Neural crest cell (in vitro differentiated cells): ENCODE measurements at places on chromosomes 5 and 9. TPM values are rescaled to one million over a fixed set of nuclear protein-coding genes. Genes with fewer than 3 reads are reported as not detected.
A peak's percentile ranks its signal among the peaks of the same experiment; 100 is the strongest.

DNA sequence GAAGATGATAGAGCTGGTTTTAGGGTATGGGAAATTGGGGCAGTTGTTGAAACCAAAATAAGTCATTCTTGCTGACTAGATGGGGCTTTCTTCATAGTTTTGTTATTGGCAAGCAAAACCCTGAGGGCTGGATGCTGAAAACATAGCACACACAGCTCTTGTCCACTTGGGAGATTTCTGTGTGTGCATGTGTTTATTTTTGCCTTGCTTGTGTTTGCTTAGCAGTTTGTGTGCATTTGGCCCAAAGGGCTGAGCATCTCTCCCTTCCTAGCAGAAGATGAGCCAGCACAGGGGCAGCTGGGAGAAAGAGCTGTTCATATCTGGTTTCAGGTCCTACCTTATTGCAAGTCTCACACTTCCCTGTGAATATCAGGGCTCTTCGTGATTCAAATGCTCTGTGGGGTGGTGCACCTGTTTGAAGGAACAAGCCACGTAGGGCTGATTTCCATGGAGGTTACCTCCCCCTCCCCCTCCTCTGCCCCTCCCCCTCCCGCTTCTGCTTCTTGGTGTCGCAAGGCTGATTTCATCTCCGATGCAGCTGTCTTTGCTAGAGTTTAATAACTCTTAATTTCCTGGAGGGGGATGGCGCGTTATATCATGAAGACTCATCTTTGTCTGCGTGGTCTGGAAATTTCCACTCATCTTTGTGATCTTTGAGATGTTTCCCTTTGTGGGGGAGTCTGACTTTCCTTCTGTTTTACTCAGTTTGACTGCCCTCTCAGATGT lies 296.5 kb downstream of the ARHGAP26 start:
- no peak overlapping the region for H3K4me3 ChIP-seq
- DNase-seq = no peak
- peaks cover 8% of the 10 kb centered on the region for H3K36me3 ChIP-seq
- no peak overlapping the region for H3K27ac ChIP-seq

DNA sequence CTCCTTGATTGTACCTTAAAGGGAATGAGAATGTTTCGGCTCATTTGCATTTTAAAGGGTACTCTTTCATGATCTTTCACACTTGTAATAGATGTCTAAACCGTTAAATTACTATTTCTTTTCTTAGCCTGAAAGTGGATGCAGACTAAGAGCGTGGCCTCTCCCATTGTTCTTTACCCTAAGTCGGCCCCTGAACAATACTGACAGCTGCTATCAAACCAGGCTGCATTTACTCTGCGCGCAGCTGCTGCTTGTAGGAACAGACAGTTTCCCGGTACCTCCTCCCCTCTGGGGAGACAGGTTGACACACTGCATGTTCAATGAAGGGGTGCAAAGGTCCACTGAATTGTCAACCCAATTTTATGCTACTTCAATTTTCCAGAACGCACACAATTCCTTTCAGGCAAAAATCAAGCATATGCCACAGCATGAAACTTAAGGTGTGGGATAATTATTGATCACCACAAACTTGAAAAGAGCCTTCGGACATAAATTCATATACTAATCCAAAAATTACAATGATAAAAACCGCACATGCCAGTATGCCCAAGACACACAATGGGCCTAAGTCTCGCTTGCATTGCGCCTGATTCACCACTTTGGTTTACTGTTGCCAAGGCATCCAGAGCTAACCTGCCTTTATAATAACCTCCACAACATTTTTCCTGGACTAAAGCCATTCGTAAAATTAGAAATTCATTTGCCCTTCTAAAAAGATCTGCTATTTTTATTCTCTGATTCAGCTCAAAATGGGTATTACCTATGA lies 39.7 kb downstream of the TLE1 start:
- peak; percentile 19 for DNase-seq
- peak overlapping the region; percentile 24 for H3K4me3 ChIP-seq
- H3K36me3 ChIP-seq = peaks cover 7% of the 10 kb centered on the region
- no peak overlapping the region for H3K27ac ChIP-seq

DNA sequence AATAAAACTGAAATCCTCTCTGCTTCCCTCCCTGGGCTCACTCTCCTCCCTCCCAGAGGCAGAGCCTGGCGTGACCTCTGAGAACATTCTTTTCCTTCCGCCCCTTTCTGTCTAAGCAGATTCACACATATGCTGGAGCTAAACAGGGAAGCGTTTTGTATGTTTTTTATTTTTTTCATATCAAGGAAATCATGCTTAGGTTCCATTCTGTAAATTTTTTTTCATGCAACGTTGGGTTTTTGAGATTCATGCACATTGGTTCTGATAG lies 20.2 kb upstream of the BARHL1 start:
- no peak overlapping the region for H3K4me3 ChIP-seq
- peaks cover 7% of the 10 kb centered on the region for H3K27me3 ChIP-seq
- H3K4me1 ChIP-seq = peaks cover 35% of the 10 kb centered on the region
- H3K36me3 ChIP-seq = no peaks in the 10 kb centered on the region
- no peak for DNase-seq

- DNase-seq = no peak
- H3K4me1 ChIP-seq = no peaks in the 10 kb centered on the region
- no peak overlapping the region for H3K4me3 ChIP-seq
- no peak overlapping the region for H3K27ac ChIP-seq
- no peaks in the 10 kb centered on the region for H3K27me3 ChIP-seq
Observed at GRCh38 chr5:148972974-148973374, 89.9 kb downstream of the SH3TC2 start.

- no peak overlapping the region for H3K27ac ChIP-seq
- no peak for DNase-seq
- no peaks in the 10 kb centered on the region for H3K4me1 ChIP-seq
- no peaks in the 10 kb centered on the region for H3K36me3 ChIP-seq
Observed at GRCh38 chr5:107915176-107915812, 244.6 kb upstream of the EFNA5 start.

DNA sequence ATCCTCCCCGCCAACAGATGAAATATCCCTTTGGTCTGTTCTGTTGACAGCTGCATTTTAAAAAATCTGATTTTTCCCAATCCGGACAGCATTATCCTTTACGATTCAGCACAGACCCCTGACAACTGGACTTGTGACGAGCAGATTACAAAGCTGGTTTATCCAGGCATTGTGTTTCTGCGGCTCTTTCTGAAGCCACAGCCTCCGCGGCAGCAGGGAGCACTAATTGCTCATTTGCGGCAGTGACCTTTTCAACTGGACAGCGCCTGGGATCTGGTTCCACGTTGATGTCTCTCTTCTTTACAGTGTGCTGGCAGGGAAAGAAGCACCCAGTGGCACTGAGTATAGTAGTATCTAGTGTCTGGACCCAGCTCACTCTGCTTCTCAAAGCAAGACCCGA lies 351.2 kb downstream of the ZNF608 start:
- peaks cover 5% of the 10 kb centered on the region for H3K36me3 ChIP-seq
- DNase-seq = peak; percentile 22
- H3K27me3 ChIP-seq = no peaks in the 10 kb centered on the region
- peaks cover 64% of the 10 kb centered on the region for H3K4me1 ChIP-seq

GRCh38 chr5:137902408-137903133 lies 13.3 kb downstream of the PKD2L2 start:
- H3K27me3 ChIP-seq = no peaks in the 10 kb centered on the region
- no peaks in the 10 kb centered on the region for H3K36me3 ChIP-seq
- DNase-seq = no peak
- no peak overlapping the region for H3K4me3 ChIP-seq

- H3K4me3 ChIP-seq = no peak overlapping the region
- peaks cover 7% of the 10 kb centered on the region for H3K36me3 ChIP-seq
- no peak for DNase-seq
- H3K4me1 ChIP-seq = no peaks in the 10 kb centered on the region
- H3K27ac ChIP-seq = no peak overlapping the region
Observed at GRCh38 chr9:95224376-95225019, 93.0 kb downstream of the FANCC start.

GRCh38 chr5:116502138-116502537 lies 72.5 kb downstream of the SEMA6A start:
- no peak for DNase-seq
- H3K36me3 ChIP-seq = peaks cover 9% of the 10 kb centered on the region
- H3K4me1 ChIP-seq = peaks cover 51% of the 10 kb centered on the region
- H3K27ac ChIP-seq = no peak overlapping the region

GRCh38 chr5:154708846-154709245 lies 46.3 kb upstream of the LARP1 start:
- H3K27me3 ChIP-seq = no peaks in the 10 kb centered on the region
- DNase-seq = no peak
- H3K36me3 ChIP-seq = no peaks in the 10 kb centered on the region
- H3K4me3 ChIP-seq = no peak overlapping the region
- H3K4me1 ChIP-seq = no peaks in the 10 kb centered on the region

DNA sequence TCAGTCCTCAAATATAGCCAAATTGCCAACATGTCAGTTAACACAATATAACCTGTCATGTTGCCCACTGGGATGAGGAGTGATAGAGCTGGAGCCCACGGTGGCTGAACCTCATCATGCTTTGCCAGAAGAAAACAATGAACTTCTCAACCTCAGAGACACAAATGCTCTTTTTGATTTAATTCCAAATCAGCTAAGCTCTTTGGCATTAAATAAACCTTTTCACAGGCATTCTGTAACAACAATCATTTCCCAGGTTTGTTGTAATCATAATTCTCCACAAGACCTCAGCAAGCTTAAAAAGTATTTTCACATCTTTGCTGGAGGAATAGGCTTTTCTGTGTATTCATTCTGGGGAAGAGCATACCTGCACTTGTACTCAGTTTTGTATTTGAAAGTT lies 830.9 kb downstream of the MAT2B start:
- no peak overlapping the region for H3K27ac ChIP-seq
- no peaks in the 10 kb centered on the region for H3K36me3 ChIP-seq
- DNase-seq = no peak
- peaks cover 5% of the 10 kb centered on the region for H3K27me3 ChIP-seq
- no peak overlapping the region for H3K4me3 ChIP-seq

DNA sequence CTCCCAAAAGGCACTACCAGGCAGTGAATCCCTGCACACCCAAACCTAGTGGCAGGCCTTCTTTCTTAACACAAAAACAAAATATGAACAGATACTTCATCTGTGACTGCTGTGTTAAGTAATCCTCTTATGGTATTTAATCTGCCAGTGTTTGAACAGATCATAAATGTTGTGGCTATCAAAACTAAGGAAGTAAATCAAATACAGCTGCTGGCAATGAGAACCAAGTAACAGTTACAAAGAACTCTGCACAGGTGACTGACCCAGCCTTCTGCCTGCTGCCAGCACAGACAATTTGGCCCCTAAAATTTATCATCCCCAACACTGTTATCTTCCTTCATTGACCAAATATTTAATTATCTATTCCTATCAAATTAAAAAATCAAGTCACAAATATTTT lies 78.0 kb downstream of the GNAQ start:
- peaks cover 32% of the 10 kb centered on the region for H3K4me1 ChIP-seq
- DNase-seq = no peak
- H3K27ac ChIP-seq = no peak overlapping the region
- H3K4me3 ChIP-seq = no peak overlapping the region
- no peaks in the 10 kb centered on the region for H3K27me3 ChIP-seq

DNA sequence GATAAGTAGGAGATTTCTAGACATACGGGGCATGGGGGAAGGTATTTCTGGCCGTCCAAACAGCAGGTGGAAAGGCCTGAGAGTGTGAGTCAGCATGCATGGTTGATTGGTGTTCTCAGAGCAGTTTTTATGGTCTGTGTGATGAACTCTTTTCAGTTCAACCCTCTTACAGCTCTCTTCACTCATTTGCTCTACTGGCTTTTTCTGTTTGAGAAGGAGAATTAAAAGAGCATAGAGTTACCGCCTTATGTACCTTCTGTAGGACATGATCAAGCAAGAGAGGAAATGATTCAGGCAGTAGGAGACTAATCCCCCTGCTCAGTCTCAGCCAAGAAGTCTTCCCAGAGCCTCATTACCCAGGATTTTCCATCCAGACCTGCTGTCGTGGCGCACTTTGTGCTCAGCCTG lies 92.4 kb downstream of the PRDM6 start:
- no peaks in the 10 kb centered on the region for H3K36me3 ChIP-seq
- H3K4me3 ChIP-seq = no peak overlapping the region
- no peaks in the 10 kb centered on the region for H3K27me3 ChIP-seq
- no peak overlapping the region for H3K27ac ChIP-seq
- H3K4me1 ChIP-seq = no peaks in the 10 kb centered on the region
- no peak for DNase-seq

GRCh38 chr5:93941897-93942296 lies 200.5 kb upstream of the POU5F2 start:
- no peak overlapping the region for H3K4me3 ChIP-seq
- H3K4me1 ChIP-seq = no peaks in the 10 kb centered on the region
- DNase-seq = no peak

DNA sequence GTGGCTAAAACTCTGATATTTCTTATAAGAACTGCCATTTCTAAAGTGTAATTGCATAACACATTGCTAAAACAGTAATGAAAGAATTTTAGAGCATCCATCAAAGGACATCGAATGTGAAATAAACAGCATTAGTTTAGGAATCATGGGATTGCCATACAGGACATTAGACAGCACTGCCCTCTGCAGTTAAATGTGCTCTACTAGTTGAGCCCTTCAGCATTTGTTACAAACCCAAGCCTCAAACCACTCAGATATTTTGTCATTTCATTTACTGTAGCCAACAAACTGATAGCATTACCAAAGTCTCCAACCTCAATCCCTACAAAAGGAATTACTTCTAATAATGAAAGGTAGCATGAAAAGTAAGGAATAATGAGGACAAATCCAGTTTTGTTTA lies 116.8 kb upstream of the COX7C start:
- no peak overlapping the region for H3K4me3 ChIP-seq
- H3K4me1 ChIP-seq = no peaks in the 10 kb centered on the region
- no peak overlapping the region for H3K27ac ChIP-seq

- H3K4me3 ChIP-seq = no peak overlapping the region
- no peaks in the 10 kb centered on the region for H3K27me3 ChIP-seq
- H3K36me3 ChIP-seq = no peaks in the 10 kb centered on the region
- H3K4me1 ChIP-seq = no peaks in the 10 kb centered on the region
- no peak overlapping the region for H3K27ac ChIP-seq
Observed at GRCh38 chr5:89758146-89758545, 651.4 kb downstream of the CETN3 start.

- H3K27ac ChIP-seq = no peak overlapping the region
- H3K36me3 ChIP-seq = peaks cover 6% of the 10 kb centered on the region
- H3K4me3 ChIP-seq = no peak overlapping the region
- no peaks in the 10 kb centered on the region for H3K27me3 ChIP-seq
Observed at GRCh38 chr5:6784481-6784880, 71.2 kb downstream of the TENT4A start.

GRCh38 chr9:109779711-109780452 lies at the start of gene PALM2AKAP2:
Gene PALM2AKAP2, plus strand, starts transcription at chr9:109780198. Its CDS starts 291 bp downstream, at chr9:109780489.
- no peak within 1 kb of the TSS for H3K27ac ChIP-seq
- peaks cover 42% of the 10 kb centered on the region for H3K27me3 ChIP-seq
- H3K4me3 ChIP-seq = peak within 1 kb of the TSS; percentile 96
- peak; percentile 63 for DNase-seq
- peaks cover 11% of the 10 kb centered on the region for H3K4me1 ChIP-seq
- no peaks in the 10 kb centered on the region for H3K36me3 ChIP-seq

- H3K4me3 ChIP-seq = no peak overlapping the region
- H3K36me3 ChIP-seq = peaks cover 5% of the 10 kb centered on the region
- H3K27ac ChIP-seq = no peak overlapping the region
Observed at GRCh38 chr5:179113143-179113530, 53.0 kb downstream of the ZNF354C start.

GRCh38 chr5:80591352-80591751 lies 21.3 kb upstream of the ANKRD34B start:
- no peak for DNase-seq
- no peaks in the 10 kb centered on the region for H3K27me3 ChIP-seq
- H3K27ac ChIP-seq = no peak overlapping the region
- H3K4me3 ChIP-seq = no peak overlapping the region

C9orf50 gene
- 0.26 and 0.27 TPM in 2 replicates for total RNA-seq

LIX1 gene
- 19.1 and 19.7 TPM in 2 replicates for total RNA-seq

F2RL2 gene
- total RNA-seq = not detected in 2 replicates

SNCAIP gene
- 10.2 and 11.6 TPM in 2 replicates for total RNA-seq

ATP10B gene
- total RNA-seq = 10.8 and 13.2 TPM in 2 replicates

ATP6V1G1 gene
- 111 and 112 TPM in 2 replicates for total RNA-seq

SLC6A19 gene
- total RNA-seq = not detected in 2 replicates

CDH10 gene
- total RNA-seq = 4.8 TPM in 2 replicates

NOXA1 gene
- total RNA-seq = 0.89 and 0.98 TPM in 2 replicates

ADGRV1 gene
- total RNA-seq = 43.4 and 45.0 TPM in 2 replicates

SH3RF2 gene
- total RNA-seq = 0.72 and 1.0 TPM in 2 replicates
